ENCODE measurements at places on chromosomes 16 and 17.

- no peak for DNase-seq
These were observed 7.8 kb downstream of the SLC47A2 start for GRCh38 chr17:19708431-19709175.

- no peak for DNase-seq
These were observed 784.6 kb upstream of the EEF2KMT start for GRCh38 chr16:5882087-5882640.

- no peak for DNase-seq
These were observed 631 bp downstream of the UTP6 start for GRCh38 chr17:31900877-31901276.

GRCh38 chr17:58741121-58741625, 14.5 kb upstream of the PPM1E start:
- no peak for DNase-seq

- DNase-seq, result no peak
These were observed 2.0 kb downstream of the ADAT1 start for GRCh38 chr16:75621170-75621477.

GRCh38 chr17:42389135-42389417, 834 bp upstream of the STAT3 start:
- DNase-seq, result no peak

DNA sequence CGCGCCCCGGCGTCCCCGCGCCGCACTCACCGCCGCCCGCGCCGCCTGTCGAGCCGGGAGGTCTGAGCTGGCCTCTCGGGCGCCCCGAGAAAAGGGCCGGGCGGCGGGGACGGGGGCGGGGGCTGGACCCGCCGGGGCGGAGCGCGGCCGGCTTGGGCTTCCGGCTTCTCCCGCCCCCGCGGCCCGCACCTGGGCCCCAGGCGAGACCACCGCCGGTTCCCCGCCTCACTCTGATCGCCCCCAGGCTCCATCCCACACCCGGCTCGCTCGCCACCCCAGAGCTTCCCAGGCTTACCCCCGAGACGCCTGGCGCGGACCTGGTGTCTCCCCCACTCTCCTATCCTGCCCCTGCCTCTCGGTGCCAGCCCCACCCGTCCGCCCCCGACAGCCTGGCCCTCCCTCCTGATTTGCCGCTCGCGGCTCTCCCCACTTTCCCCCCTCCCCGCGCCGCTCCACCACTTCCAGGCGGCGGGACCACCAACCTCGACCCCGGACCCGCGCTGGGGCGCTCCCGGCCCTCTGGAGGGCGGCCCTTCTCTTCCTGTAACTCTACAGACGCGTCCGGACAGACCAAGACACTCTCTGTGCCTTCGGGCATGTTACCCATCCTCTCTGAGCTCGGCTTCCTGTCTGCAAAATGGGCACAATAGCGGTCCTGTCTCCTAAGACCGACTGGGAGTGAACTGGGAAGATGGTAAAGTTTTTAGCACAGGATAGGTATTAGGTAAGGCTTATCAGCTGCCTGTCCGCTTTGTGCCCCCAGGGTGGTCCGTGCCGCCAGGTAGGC, at the start of gene LITAF:
Gene LITAF, minus strand, starts transcription at position 64 of the 787 bp plus-strand sequence. CDS start 30,189 bp downstream, outside the sequence.
- DNase-seq, result peak; percentile 47

GRCh38 chr17:43873091-43873490, 26.1 kb downstream of the CD300LG start:
- no peak for DNase-seq

DNA sequence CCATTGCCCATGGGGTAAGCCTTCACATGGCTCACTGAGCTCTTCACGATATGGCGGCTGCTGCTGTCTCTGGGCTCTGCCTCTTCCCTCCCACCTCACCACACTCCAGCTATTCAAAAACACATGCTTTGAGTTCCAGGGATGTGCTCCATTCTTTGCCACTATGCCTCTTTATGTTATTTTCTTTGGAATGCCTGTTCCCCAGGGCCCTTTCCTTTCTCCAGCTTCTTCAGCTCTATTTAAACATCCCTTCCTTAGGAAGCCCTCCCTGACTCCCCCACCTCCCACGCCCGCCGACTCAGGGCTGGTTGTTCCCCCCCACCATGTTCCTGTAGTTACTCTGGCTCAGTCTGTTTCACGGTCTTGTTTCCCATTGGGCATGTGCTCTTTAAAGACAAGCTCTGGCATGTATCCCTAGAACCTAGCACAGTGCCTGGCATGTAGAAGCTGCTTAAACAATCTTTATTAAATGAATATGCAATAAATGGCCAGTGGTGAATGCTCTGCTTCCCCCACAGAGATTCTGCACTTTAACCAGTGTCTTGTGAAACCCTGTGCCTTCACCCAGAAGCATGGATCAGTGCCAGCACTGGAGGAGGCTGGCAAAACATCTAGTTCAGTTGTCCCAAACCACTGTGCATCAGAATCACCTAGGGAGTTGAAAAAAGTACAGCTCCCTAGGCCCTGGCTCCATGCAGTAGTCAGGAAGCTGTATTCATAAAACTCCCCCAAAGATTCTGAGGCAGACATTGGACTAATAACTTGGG, 6.9 kb downstream of the MYCBPAP start:
- no peak for DNase-seq

GRCh38 chr16:24685539-24686432, 43.7 kb upstream of the TNRC6A start:
- no peak for DNase-seq

- DNase-seq, result no peak
These were observed 22.0 kb upstream of the GINS2 start for GRCh38 chr16:85710732-85711131.

DNA sequence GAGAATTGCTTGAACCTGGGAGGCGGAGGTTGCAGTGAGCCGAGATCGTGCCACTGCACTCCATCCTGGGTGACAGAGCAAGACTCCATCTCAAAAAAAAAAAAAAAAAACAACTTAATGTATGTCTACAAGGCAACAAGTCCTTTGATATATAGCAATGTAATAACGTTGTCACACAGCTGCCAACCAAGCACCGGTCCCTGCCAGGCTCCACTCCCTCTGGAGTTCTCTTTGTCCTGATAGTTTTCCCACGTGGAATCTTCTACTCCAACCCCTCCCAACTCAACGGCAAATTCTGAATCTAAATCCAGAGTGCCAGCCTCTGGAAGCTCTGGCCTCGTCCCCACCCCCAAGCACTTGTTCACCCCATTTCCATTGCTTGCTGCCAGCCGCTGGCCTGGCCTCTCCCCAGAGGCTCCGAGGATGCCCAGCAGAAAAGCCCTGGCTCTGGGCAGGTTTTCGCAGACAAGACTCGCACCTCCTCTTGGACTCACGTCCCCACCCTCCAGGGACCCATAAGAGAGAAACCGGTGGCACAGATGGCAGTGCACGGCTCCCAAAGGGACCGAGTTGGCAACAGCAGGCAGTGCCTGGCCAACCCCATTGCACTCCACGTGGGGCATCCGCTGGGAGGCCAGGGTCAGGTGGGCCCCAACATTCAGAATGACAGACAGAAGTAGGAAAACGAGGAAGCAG, 15.9 kb upstream of the CBX2 start:
- DNase-seq, result no peak

DNA sequence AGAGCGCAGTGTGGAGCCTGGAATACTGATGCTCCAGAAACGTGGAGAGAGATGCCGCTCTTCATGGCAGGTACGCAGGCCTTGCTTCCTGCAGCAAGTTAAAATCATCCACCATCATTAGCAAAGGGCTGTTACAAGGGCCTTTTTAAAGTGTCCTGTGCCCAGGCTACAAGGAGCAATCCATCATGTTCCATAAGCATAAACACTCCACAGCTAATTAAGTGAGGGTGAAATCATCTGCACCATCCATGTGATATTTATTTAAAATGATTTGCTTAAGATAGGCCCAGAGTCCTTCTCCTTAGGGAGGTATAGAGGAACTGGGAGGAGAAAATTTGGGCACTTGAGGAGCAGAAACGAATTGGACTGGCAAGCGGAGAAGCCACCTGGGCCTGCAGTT, 372.1 kb downstream of the XYLT1 start:
- no peak for DNase-seq

DNA sequence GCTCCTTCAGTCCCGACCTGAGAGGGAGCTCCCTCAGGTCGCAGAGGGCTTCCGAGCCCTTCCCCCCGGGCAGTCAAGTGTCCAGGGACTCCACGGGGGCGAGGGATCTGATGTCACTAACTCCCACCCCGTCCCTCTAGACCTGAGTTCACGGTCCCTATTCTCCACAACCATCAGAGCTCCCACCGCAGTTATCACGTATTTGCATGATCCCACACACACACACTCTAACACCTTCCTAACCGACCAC, 3.7 kb upstream of the PER1 start:
- DNase-seq, result no peak

DNA sequence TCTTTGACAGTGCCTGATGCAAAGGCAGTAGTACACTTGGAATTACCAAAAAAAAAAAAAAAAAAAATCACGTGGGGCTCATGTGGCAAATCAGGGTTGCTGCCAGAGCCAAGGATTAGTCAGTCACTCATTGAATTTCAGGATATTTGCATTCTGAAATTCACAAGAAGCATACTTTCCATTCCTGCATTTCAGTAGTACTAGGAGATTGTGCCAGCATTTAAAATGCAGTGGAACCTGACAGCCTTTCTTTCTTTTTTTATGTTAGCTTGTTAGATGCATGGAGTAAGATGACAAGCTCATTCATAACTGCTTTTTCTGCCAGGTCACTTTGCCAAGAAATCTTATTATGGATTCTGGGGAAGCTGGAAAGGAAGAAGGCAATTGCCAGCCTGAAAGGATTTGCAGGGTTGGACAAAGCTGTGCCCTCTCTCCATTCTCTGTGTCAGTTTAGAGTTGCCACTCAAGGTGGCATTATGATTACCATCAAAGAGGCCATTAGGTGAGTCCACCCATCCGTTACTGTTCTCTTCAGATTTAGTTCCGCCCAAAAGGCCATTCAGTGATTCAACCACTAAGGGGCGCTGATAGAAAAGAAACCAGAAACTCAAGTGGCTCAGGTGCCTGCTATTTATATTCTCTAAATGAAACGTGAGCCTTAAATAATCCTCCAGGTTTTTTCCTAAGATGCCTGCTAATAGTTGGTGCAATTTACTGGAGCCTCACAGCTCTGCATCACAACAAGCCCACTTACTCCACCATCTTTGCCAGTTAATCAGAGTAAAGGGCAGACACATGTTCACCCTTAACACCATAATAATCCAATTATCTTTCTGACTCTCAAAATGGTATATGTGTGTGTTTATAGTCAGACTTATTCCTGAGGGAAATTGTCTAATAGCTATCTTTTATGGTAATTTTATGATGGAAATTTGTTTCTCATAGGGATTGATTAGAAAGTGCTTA, 59.0 kb downstream of the TANGO6 start:
- DNase-seq, result no peak

DNA sequence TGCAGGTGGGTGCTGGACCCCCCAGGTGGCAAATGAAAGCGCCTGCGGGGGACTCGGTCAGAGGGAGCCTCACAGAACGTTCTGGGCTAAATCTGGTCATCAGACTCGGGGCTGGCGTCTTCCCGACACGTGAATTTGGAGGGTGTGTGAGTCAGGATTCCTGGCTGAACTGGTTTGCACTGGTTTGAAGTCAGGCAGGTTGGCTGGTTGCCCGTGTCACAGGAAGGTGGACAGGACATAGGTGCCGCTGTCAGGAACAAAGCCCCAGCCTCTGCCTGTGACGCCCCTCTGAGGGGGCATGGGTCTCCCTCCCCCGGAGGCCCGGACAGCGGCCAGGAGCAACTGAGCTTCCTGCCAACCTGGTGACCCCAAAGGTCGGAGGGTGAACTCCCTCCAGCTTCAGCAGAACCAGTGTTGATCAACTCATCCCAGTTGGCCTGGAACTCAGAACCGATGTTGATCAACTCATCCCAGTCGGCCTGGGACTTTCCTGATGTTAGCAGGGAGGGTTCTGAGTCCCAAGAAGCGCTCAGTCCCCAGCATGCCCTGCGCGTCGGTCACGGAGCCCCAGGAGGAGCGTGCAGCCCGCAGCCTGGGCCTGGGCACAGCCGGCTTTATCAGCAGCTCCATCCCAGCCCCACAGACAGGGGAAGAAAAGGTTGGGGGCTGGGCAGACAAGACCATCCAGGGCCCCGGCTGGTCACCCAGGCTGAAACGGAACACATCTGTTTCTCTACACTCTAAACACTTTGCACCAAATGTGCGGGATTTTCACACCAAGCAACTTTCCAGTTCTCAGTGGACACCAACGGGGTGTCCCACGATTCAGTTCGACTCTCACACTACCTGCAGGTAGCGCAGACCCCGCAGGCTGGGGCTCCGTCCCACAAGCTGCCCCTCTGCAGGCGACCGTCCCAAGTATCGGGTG, 14.4 kb upstream of the METRNL start:
- DNase-seq, result no peak

DNA sequence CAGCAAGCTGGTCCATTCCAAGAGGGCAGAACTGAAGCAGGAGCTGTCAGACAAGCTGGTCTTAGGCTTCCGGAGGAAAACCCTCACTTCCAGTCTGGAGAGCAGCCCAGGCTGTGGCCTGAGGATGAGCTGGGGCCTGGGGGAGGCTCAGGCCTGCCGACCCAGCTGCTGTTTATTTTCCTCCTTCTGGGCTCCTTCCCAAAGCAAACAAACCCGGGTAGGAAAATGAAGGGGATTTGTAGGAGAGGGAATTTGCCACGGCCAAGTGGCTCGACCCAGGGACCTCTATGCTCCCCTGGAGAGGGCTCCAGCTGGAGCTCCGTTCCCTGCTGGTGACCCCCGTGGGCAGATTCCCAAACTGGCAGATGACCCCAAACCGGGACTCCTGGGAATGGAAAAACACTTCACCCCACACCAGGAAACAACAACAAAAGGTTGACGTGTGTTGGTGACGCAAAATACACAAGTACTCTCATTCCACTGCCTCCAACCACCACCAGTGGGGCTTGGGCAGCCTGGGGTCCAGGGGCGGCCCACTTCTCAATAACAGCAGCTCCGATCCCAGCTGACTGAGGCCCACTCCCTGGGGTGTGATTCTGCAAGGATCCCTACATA, 8.8 kb downstream of the JUP start:
- DNase-seq, result no peak

GRCh38 chr16:29810699-29811169, 1.3 kb upstream of the PRRT2 start:
- no peak for DNase-seq

GRCh38 chr16:48542020-48542473, 67.9 kb downstream of the N4BP1 start:
- DNase-seq, result no peak

DNA sequence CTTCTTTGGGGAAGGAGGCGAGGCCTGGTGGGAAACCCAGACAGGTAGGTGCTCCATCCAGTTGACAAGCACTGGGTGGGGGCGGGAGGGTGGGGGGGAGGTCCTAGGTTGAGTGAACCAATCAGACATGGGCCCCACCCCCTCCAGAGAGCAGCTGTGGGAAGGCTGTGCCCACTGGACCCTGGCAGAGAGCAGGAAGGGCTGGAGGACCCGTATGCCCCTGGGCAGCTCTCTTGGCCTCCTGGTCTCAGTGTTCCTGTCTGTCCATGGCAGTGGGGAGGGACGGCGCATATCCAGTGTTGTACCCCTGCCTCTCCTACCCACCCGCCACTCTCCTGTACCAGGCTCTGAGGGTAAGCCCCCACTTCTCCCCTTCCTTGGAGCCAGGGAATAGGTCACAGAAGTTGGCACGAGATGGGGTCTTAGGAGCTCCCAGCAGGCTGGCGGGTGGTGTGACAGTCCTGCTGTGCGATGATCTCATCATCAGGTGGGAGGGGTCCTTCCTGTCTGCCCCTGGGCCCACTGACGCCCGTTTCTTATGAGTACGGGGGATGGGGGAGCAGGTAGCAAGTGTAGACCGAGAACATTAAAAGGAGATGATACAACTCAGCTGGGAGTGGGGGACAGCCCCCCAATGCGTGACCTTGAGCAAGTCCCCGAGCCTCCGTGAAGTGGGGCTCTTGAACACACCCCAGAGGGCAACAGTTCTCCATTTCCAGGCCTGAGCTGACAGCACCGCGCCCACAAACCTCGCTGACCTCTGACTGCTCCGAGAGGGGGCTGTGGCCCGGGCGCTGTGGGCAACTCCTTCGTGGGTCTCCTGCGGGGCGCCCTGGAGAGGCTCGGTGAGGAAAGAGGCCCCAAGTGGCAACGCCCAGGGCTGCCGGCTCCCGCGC, 1.2 kb upstream of the ZFPM1 start:
- no peak for DNase-seq

Data from activated effector memory CD4-positive, alpha-beta T cell treated with Interleukin-2 at 50 U/mL for 16 hours (primary cell).